ENCODE measurements at places on chromosomes 2 and 18. TPM values are rescaled to one million over a fixed set of nuclear protein-coding genes. Genes with fewer than 3 reads are reported as not detected.

UPP2 gene
- not detected for polyA plus RNA-seq

LGALSL gene
- polyA plus RNA-seq, result 4.6 TPM

GAL3ST2 gene
- polyA plus RNA-seq, result 0.14 TPM

DPYSL5 gene
- polyA plus RNA-seq, result 0.09 TPM

CXCR1 gene
- not detected for polyA plus RNA-seq

LINC00305 gene
- polyA plus RNA-seq, result not detected

FOXI3 gene
- not detected for polyA plus RNA-seq

MARCO gene
- polyA plus RNA-seq, result 2.6 TPM

MAL gene
- polyA plus RNA-seq, result 1.5 TPM

TIA1 gene
- 26.1 TPM for polyA plus RNA-seq

REEP1 gene
- polyA plus RNA-seq, result 8.2 TPM

BCL2L11 gene
- 2.5 TPM for polyA plus RNA-seq

STK16 gene
- 29.7 TPM for polyA plus RNA-seq

FEV gene
- not detected for polyA plus RNA-seq

NEU2 gene
- not detected for polyA plus RNA-seq

NT5DC4 gene
- polyA plus RNA-seq, result not detected

NDC80 gene
- polyA plus RNA-seq, result 0.12 TPM

ALPI gene
- 0.14 TPM for polyA plus RNA-seq

CYP26B1 gene
- polyA plus RNA-seq, result 0.39 TPM
